ENCODE measurements at places on chromosomes 11 and 22. TPM values are rescaled to one million over a fixed set of nuclear protein-coding genes. Genes with fewer than 3 reads are reported as not detected.

The SF3B2 gene
- 160 TPM for total RNA-seq

The IRAG1 gene
- total RNA-seq: 6.0 TPM

The OOSP4A gene
- total RNA-seq: not detected

The PKNOX2 gene
- 1.6 TPM for total RNA-seq

The ANKRD13D gene
- total RNA-seq: 31.4 TPM

The PRRG4 gene
- total RNA-seq: 0.16 TPM

The OR51E1 gene
- total RNA-seq: not detected

The C11orf86 gene
- total RNA-seq: not detected

The SLC22A25 gene
- total RNA-seq: not detected

The SLC16A8 gene
- 0.51 TPM for total RNA-seq

The CNIH2 gene
- total RNA-seq: 0.63 TPM

The ART1 gene
- total RNA-seq: not detected
